Endothelial cell (in vitro differentiated cells): ENCODE measurements at places on chromosomes 4 and X. TPM values are rescaled to one million over a fixed set of nuclear protein-coding genes. Genes with fewer than 3 reads are reported as not detected.

HPGDS gene
- 0.33 TPM for total RNA-seq

CNOT6L gene
- 35.3 TPM for total RNA-seq

FGFRL1 gene
- 5.2 TPM for total RNA-seq

GPM6B gene
- 18.8 TPM for total RNA-seq

RAB40A gene
- 0.36 TPM for total RNA-seq

XAGE1B gene
- not detected for total RNA-seq

SNX12 gene
- total RNA-seq = 95.0 TPM

OCIAD2 gene
- total RNA-seq = 50.0 TPM

HSFX1 gene
- total RNA-seq = 5.5 TPM

USP51 gene
- total RNA-seq = 6.3 TPM

MAGEA10 gene
- total RNA-seq = not detected

ADH1C gene
- not detected for total RNA-seq

ZNF732 gene
- 2.4 TPM for total RNA-seq

ARHGEF6 gene
- 18.8 TPM for total RNA-seq

TLR3 gene
- total RNA-seq = not detected

PNMA5 gene
- total RNA-seq = not detected

DCK gene
- 17.5 TPM for total RNA-seq

TLR1 gene
- 0.23 TPM for total RNA-seq
